Activated T-cell treated with anti-CD3 and anti-CD28 coated beads, Interleukin-2, amount 50 U/mL, for 48 hours (primary cell): ENCODE measurements at places on chromosomes 11 and 22.

DNA sequence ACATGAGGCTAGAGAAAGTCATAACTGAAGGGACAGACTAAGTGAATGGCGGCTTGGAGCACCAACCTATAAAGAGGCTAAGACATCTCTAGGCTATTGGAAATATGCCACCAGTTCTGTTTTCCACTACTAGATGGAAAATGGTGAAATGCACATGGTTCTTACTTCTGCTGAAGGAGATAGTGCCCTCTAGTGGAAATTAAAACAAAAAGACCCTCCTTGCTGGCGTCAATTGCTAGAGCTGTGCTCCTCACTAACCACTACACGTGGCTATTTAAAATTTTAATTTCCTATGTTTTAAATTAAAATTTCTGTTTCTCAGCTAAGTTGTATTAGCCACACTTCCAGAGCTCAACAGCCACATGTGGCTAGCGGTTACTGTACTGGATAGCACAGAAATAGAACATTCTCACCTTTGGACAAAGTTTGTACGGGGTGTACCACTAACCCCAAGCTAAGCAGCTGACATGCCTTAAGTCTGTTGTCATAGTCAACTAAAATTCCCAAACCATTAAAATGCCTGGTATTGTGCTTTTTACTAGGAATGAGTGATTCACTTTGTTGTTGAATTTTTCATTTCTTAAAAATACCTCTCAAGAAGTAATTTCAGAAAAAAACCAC is 34.1 kb upstream of the CALCA start:
- DNase-seq, result no peak

DNA sequence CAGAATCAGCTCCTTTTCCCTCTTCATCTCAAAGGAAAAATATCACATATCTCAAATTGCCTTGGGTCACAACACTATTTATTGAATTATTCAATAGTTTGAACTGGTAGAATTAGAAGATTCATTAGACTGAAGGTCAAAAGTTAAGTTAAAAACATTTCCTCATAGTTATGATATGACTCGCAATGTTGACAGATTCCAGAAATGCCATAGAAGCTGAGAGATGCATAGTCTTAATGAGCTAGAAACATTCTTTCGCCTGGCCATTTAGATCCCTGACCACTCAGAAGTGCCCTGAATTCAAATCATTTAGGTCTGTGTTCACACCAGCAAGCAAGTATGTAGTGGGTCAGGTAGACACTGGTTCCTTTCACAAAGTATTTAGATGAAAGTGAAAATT is 44.4 kb downstream of the FAT3 start:
- no peak for DNase-seq

GRCh38 chr11:16902182-16902581 is 112.0 kb downstream of the PLEKHA7 start:
- DNase-seq, result peak; percentile 53

DNA sequence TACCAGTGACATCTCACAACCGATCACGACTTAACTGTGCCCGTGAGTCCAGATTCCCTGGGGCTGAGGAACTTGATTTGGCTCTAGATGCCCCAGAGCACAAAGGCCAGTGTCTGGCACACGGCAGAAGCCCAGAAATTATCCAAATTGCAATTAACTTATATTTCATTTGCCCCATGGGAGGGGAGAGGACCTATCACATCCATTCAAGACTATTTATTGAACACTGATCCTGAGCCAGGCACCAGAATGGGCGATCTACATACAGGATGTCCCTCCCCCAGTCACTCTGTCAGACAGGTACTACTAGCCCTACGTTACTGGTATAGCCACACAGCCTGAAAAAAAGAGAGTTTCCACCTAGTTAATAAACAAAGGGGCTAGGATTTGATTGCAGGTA is 5.1 kb downstream of the DNAL4 start:
- no peak for DNase-seq

GRCh38 chr11:101863361-101863760 is 51.4 kb upstream of the CEP126 start:
- no peak for DNase-seq

GRCh38 chr22:19524170-19525115 is at the start of gene CLDN5:
TSS of gene CLDN5 (minus strand) at chr22:19524410. CDS start at chr22:19524255, 155 bp downstream.
- DNase-seq, result peak; percentile 46

DNA sequence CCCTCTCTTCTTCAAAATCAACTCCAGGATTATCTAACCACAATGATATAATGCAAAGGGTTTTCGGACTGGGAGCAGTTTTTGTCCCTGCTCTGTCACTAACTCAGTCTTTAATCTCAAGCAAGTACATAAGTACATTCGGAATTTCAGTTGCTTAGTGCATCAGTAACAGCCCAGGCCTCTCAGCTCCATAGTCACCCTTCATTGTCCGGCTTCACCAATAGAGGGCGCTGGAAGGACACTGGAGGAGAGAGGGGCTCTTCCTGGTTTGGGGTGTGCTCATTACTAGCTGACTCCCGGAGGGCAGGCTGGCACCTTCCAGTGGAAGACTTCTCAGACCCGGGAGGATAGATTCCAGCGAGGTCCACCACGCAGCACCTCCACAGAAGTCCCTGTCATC is 90.4 kb upstream of the PDGFD start:
- DNase-seq, result peak; percentile 43
